Left renal pelvis (tissue), 4 donors: ENCODE measurements at places on chromosomes 5 and 9. TPM values are rescaled to one million over a fixed set of nuclear protein-coding genes. Genes with fewer than 3 reads are reported as not detected.

DNA sequence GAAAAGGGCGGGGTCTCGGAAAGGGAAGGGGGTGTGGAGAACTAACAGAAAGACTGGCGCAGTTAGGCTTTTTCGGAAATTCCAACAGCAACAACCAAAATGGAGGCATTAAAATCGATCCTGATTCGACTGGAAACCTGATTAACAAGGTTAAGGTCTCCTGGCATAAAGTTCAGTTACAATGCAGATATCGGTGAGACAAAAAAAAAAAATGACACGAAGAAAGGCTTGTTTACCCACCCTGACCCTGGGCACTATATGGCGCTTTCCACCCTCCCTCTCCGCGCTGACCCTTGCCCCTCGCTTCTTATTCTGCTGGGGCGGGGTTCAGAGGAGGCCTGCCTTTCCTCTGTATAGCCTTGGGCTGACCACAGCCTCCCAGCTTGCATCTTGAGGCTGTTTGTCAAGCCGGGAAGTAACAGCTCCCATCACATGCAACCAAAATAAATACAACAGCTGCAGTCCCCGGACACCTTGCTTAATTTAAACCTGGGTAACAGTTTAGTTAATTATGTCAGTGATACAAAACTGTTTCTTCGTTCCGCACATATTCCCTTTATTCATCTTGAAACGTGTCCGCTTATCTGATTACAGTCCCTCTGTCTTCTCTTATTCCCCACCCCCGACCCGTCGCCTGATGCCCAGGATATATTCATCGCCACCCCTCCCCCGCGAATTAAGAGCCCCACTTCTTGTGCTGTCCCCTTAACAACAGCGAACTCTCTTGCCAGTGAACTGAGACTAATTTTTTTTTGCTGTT, 795 bp upstream of the PJA2 start:
- DNase-seq = peak; percentile 64

DNA sequence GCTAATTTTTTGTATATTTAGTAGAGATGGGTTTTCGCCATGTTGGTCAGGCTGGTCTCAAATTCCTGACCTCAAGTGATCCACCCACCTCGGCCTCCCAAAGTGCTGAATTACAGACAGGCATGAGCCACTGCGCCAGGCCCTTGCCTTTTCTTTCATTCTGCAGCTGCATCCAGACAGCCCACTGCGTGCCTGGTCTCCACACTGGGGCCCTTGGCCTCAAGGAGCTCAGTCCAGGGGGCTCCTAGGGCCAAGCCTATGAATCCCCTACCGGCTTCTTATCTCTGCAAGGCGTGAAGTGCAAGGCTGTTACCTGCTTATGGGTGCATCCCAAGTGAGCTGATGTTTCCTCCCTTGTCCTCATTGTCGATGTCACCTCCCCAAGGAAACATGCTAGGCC, 78.8 kb downstream of the CSNK1A1 start:
- DNase-seq = no peak

DNA sequence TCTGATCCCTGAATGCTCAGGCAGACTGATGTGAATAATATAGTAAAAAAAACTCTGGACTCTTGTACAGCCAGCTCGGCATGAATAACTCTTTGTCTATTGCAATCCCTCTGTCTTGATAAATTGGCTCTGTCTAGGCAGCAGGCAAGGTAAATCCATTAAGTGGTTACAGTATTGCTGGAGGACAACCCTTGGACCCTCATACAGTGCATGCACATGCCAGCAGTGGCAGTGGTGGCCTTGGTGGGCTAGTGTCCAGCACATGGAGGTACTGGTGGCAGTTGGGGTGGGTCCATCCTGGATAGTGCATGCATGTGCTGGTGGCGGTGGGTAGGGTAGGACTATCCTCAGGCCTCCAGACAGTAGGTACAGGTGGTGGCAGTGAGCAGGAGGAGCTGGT, 38.9 kb downstream of the DNAJC21 start:
- DNase-seq = no peak

GRCh38 chr5:115381911-115382662, 85.6 kb upstream of the CCDC112 start:
- no peak for DNase-seq

DNA sequence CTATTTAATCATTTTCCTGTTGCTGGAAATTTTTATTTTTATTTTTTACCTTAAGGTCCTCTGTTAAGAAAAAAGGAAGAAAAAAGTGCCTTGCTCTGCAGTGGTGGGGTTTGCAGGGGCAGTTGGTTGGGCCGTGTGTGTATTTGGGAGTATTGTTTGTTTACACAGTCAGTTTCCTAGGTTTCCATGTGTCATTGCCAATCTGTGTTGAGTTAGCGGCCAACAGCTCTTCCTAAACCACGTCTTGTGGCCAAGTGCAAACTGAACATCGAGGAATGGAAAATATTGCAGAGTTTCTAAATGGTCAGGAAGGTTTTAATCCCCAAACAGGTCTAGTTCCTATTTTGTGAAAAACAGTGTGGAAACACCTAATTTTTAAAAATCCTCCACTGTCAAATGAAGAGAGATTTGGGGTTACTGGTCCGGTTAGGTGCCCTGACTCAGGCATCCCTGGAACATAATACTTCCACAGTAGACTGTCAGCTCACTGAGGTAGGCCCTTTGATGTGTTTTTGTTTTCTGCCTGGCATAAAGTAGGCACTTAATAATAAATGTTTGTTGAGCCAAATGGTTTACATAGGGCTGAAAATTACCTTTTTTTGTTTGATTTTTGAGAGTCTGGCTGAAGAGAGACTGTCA, 37.0 kb downstream of the MAMDC2 start:
- DNase-seq = no peak

- DNase-seq = peak; percentile 78
Measured at GRCh38 chr5:82396871-82397514, 118.8 kb upstream of the RPS23 start.

GRCh38 chr9:122302237-122303093, 37.8 kb downstream of the MRRF start:
- no peak for DNase-seq

DNA sequence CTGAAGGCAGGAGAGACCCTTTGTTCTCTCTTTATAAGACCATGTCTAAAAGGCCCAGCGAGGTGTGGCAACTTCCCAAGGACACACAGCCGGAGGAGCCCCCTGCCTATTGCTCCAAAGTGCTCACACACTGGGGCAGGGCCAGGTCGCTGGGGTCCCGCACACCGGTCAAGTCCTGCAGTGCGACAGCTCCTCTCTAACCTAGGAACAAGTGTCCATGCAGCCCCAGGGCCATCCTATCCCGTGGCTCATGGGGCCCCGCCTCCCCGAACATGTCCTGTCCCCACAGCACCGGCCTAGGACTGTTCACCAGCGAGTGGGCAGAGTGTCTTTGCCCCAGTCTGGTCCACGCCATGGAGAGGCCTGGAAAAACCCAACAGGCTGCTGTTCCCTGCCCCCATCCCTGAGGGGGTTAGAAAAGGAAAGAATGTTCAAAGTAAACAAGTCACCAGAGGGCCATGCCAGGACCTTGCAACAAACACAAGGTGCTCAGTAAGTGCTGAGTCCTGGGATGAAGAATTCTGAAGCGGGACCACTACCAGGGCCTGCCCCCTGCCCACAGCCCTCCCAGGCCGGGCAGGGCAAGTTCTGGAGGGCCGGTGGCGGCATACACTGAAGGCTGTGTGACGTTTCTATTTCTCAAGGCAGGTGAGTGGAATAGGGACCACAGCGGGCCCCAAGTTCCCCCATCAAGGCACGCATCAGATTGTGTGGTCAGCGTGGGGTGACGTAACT, 938 bp downstream of the NINJ1 start:
- DNase-seq = no peak

DNA sequence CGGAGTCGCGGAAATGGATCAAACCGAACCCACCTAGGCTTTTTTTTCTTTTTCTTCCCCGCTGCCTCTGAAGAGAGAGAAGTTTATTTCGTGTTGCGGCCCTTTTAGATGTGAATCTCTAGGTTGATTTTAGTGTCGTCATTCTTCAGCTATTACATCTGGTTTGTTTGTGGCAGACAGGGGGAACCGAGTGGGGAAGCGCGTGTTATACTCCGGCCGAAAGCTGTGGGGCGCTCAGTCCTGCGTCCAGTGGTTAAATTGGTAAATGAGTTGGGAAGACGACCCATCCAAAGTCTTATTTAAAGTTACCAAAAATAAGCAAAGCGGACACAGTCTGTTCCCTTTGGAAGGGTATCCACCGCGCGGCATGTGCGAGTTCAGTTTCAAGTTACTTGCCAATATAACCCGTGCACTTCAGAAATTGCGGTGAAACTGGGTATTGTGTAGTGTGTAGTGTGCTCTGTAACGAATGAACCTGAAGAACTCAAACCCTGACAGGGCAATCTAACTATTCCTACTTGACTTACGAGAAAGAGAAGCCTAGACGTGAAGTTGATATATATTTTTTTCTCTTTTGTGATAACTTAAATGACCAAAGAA, 1.3 kb downstream of the MAN2A1 start:
- DNase-seq = peak; percentile 75

DNA sequence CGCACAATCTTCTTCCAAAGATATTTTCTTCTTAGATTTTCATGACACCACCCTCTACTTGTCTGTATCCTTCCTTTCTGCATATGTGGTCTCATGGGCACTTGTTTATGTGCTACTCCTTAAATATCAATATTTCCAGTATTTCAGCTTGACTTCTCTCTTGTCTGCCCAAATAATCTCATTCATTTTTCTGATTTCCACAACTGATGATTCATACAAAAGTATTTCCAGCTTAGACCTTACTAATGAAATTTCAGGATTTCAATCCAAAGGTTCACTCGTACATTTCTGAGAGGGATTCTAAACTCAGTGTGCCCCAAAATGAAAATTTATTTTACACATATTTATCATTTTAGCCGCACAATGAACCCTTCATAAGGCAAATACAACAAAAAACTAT, 928.9 kb upstream of the C9orf72 start:
- DNase-seq = no peak

- no peak for DNase-seq
Measured at GRCh38 chr9:104092875-104093600, 1.1 kb upstream of the SMC2 start.

CETN3 gene
- polyA plus RNA-seq = 92.0 TPM

GABBR2 gene
- 4.6 TPM for polyA plus RNA-seq
